ENCODE measurements at places on chromosomes 12 and 14.

- DNase-seq = no peak
These were observed 33.3 kb upstream of the NUDT14 start for GRCh38 chr14:105214324-105214915.

DNA sequence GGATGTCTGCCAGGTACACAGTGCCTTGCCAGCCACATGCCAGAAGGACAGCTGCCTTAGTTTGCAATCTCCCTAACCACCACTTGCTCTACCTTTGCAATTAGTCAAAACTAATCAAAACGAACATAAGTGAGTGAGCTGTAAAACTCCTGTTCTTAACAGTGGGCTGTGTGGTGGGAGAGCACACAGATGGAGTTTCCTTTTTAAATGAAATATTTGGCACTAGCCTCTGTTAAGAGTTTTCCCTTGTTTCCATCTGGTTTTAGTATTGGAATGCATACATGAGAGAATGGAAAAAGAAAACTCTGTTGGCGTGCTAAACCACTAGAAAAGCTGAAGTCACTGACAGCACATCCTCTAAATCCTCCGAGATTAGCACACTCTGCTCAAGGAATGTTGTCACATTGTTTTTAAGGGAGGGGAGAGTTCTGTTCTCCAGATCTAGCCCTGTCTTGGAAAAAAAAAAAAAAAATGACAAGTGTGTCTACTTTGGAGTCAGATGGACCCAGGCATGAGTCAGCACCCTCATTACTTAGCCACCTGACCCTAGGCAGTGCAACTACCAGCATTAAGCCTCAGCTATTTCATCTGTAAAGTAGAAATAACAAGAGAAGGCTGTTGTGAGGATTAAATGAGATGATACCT is 83.9 kb downstream of the STXBP6 start:
- DNase-seq = no peak

DNA sequence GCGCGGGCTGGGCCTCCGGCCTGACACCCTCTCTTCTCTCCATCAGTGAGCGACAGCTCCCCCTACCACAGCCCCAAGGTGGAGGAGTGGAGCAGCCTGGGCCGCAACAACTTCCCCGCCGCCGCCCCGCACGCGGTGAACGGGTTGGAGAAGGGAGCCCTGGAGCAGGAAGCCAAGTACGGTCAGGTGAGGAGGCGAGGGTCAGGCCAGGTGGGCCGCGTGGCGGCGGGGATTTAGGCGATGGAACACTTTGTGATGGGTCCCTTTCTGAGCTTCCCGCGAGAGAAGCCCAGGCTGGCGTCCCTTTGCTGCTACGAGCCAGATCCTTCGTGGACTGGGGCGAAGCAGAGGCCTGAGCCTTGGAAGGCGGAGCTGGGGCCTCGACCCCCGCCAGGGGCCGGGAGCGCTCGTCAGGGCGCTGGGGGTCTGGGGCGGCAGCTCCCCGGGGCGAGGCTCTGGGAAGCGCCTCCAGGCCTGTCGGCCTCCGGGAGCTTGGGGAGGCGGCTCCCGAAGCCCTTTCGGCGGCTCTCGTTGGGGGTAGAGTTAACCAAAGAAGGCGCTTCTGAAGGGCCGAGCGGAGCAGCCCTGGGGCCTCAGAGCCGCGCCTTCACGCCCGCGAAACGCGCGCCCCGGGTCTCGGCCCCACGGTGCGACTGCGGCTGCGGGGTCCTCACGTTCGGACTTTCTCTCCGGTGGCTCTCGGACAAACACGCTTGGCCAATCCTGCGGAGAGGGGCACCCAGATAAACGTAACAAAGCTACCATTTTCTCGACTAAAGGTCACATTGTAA is 5.0 kb downstream of the PAX9 start:
- DNase-seq = no peak

GRCh38 chr12:98470469-98471082 is 44.8 kb upstream of the TMPO start:
- no peak for DNase-seq

DNA sequence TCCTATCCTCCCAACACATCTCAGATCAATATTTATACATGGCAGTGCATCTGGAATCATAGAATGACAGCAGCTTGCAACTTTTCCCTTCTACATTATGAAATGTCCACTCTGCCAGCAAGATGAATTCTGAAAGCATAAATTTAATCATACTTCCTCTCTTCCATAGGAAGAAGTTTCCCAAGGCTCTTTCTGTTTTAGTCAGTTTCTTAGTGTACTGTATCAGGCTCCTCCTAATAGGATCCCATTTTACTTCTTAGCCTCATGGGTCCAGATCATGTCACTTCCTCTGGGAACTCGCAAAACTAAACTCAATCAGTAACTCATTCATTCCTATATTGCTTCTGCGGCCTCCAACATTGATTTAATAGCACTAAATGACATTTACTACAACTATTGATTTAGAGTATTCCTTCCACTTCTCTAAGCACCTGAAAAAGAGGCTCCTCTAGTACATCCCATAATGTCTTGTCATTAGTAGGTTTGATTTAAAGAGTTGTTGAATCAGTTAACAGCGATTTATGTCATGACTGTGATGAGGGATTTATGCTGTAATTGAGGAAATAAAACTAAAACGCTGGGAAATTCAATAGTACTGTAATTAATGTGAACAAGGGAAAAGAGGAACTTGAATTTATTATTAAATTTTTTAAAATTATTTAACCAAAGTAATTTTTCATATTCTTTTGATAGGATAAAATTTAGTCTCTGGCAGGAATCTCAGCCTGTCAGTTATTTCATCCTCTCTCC is 4.0 kb downstream of the CLEC1A start:
- no peak for DNase-seq

DNA sequence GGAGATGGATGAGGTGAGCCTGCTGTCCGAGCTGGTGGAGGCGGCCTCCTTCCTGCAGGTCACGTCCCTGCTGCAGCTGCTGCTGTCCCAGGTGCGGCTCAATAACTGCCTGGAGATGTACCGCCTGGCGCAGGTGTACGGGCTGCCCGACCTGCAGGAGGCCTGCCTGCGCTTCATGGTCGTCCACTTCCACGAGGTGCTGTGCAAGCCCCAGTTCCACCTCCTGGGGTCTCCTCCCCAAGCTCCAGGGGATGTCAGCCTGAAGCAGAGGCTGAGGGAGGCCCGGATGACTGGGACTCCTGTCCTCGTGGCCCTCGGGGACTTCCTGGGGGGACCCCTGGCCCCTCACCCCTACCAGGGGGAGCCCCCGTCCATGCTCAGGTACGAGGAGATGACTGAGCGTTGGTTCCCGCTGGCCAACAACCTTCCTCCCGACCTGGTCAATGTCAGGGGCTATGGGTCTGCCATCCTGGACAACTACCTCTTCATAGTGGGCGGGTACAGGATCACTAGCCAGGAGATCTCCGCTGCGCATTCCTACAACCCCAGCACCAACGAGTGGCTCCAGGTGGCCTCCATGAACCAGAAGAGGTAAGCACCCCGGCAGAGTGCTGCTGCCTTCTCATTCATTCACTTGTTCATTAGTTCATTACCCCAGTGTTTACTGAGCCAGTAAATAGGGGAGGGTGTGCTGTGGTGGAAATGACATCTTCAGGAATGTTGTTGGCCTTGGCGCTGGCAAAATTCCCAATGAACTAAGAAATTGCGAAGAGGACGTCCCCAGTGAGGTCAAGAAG is 774 bp upstream of the MANSC4 start:
- DNase-seq = peak; percentile 9

DNA sequence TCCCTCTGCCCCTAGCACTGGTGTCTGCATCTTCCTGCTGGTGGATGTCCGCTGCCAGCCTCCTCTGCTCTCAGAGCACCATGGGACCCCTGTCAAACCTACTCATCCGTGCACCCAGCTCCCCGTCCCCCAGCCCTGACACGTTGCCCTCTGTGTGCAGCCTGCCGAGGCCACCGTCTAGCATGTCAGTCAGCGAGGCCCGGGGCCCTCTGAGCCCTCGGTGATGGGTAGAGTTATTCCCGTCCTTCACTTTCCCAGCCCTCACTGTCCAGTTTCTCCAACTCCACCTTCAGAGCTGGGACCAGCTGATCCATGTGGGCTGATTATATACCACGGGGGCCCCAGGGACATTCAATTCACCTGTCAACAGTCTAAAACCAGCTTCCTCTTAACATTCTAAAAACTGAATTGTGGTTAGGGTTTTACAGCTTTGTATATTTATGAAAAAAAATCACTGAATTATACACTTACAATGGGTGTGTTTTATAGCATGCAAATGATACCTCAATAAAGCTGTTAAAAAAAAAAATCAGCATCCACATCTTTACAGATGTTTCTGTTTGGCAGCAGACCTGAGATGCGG is 61.3 kb downstream of the CCDC88C start:
- DNase-seq = no peak

- peak; percentile 22 for DNase-seq
These were observed 65.0 kb downstream of the SETD3 start for GRCh38 chr14:99415496-99416281.

DNA sequence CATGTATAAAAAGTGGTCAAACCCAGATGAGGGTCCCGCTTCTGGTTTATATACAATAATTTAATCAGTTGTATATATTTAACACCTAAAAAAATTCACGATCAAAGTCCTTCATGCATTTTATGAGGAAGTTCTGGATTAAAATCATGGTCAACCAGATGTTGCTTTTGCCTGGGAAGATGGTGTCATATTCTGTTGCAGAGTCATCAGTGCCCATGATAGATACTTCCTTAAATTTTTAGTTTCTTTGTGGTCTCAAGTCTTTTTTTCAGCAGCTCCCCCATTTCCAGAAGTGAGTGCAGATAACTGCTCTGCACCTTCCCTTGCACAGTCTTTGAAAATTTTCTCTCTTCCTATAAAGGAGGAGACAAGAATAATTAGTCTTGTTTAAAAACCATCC is 16.1 kb downstream of the ERP29 start:
- no peak for DNase-seq

DNA sequence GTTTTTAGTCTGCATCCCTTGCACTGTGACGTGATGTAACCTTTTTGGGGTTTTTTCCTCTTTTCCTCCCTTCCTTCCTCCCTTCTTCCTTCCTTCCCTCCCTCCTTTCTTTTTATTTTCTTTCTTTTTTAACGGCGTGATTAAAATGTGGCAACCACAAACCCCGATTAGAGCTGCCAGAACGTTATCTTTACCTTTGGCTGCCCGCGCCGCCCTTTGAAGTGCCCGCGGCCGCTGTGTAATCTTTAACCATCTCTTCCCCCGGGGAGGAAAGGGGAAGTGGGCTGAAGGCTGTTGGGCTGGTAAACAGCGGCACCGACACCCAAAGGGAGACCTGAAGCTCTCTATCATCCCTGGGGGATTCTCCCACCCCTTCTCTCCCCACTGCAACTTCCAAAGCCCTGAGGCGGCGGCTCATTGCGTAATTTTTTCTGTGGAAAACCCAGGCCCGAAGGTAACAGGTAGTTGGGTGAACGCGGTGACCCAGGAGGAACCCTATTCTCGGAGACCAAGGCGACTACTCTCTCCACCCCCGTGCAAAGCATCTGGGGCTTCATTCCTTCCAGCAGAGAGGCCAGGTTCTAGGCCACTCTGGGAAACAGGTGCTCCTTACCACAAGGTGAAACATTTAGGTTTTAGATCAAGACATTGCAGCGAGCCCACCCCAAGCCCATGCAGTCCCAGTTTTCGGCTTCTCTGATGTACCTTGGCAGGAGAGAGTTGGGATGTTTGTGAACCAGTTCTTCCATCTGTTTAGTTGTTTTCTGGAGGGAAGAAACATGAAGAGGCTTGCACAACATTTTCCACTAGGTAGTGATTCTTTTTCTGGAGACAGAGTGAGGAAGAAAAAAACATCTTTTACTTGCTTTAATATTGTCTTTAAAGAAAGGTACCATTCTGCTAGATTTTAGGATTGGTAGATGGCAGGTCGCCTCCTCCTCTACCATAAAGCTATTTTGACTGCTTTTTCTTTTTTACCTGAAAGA is 1.5 kb downstream of the LGR5 start:
- no peak for DNase-seq

GRCh38 chr12:88726806-88727720 is 146.8 kb upstream of the KITLG start:
- DNase-seq = no peak

- no peak for DNase-seq
These were observed 64.5 kb downstream of the SEC23A start for GRCh38 chr14:39038542-39038941.

GRCh38 chr12:121196902-121197301 is 13.0 kb upstream of the P2RX4 start:
- DNase-seq = no peak

DNA sequence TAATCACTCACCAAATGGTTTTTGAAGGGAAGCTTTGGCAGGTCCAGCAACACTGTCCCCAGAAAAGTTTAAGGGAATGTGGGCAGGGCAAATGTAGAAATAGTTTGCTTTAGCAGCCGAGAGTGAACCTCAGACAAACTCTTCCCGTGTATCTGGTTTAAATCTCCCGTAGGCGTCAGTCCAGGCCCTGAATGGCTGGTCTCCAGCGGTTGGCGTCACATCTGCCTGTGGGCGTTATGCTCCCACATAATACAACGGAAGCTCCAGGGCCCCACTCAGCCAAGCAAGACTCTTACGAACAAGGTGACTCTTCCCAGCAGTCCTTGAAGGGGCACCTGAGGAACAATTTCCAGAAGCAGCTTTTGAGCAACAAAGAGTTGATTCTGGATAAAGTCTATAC is 942 bp downstream of the ZC2HC1C start:
- no peak for DNase-seq

DNA sequence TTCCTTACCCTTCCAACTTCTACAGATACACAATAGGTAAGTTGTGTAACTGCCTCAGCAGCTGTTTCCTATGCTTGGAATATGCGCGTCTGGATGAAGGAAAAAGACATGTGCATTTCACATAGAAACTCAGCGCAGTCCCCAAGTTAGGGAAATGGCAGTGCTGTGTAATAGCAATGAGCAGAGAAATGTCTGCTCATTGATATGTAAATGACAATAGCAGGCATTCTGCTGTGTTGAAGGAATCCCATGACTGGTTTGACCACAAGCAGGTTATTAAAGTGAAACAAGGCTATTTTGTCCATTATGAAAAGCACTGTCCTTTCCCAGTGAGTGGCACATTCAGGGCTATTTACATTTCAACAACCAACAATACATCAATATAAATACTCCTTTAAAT is 106.6 kb downstream of the BTG1 start:
- no peak for DNase-seq

GRCh38 chr14:33776871-33777270 is 174.0 kb downstream of the EGLN3 start:
- DNase-seq = no peak

GRCh38 chr12:124556896-124557501 is 10.4 kb downstream of the NCOR2 start:
- no peak for DNase-seq

- DNase-seq = no peak
These were observed 130.0 kb downstream of the TSPAN9 start for GRCh38 chr12:3207175-3207574.

DNA sequence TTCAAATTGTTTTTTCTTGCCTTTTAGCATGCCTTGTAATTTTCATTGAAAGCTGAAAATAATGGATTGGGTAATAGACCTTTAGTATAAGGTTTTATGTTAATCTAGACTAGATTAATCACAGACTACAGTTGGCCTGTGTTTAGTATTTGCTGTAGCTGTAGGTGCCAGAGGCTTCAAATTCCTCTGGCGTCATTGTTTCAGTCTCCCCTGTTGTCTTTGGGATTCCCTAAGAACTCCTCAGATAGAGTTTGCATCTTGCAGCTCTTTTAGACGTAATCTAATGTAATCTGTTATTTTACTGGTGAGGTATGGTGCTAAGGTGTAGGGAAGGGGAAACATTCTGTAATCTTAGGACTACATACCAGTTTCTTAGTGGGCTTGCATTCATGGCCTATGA is 113.0 kb downstream of the RGS6 start:
- no peak for DNase-seq

Measured in effector memory CD4-positive, alpha-beta T cell (primary cell).